DMS79 treated with DMSO at 0.1 percent for 48 hours (cell line): ENCODE measurements at places on chromosomes 12 and 14.

DNA sequence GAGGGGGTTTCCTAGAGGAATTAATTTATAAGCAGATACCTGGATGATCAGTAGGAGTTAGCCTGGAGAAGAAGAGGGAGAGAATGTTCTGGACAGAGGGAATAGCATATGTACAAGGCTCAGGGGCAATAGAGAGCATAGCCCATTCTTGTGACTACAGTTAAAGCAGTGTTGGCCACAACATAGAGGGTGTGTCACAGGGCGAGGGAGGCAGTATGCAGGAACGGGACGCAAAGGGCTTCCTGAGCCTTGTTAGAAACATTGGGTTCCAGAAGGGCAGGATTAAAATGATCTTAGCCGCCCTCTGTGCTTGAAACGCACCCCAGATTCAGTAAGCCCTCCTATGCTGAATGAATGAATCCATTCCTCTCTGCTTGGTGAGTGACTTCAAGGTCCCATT is 142.2 kb upstream of the PWP1 start:
- no peak for DNase-seq

DNA sequence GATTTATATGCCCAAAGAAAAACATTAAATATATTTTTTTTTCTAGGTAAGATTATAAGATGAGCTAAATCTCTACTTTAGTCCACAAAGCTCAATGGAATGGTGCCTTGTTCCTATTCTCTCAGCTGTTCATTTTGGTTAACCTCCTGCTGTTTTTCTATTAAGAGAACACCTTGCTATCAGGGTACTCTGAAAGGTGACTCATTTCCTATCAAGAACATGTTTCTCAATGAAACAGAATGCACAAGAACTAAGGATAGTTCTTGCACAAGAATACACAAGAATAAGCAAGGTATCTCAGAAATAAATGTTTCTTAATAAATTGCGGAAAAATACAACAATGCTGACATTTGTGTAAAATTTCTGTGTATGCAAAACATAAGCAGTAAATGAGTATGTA is 14.1 kb downstream of the ABCD2 start:
- no peak for DNase-seq

DNA sequence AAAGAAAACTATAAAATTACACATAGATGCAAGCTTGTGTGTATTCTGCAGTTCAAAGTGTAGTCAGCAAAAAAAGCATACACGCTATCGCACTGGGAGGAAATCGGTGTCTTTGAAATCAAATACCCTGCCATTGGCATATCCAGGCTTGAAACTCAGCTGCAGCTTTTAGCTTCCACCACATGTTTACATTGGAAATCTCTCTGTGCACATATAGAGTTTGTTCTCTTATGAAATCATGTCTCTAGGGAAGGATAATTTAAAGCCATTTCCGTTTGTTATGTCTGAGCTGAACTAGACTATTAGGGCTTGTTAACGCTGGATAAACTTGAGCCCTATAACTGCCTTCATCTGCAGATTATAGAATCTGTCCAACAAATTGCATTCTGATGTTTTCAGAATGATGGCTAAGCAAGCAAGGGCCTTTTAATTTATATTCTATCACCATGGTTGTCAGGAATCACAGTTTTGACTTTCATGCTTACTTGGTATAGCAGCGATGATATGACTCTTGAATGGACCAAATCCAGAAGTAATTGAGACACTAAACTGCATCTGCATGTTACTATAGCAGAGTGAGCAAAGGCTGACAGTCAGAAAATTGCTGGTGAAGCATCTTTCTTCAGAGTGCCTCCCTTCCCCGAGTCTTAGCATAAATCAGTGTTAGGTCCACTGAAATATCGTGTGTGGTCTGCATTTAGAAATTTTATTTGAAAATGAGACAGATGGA is 442.8 kb downstream of the ZFP36L1 start:
- no peak for DNase-seq

GRCh38 chr12:132428936-132429601 is 60.9 kb upstream of the FBRSL1 start:
- peak; percentile 50 for DNase-seq

DNA sequence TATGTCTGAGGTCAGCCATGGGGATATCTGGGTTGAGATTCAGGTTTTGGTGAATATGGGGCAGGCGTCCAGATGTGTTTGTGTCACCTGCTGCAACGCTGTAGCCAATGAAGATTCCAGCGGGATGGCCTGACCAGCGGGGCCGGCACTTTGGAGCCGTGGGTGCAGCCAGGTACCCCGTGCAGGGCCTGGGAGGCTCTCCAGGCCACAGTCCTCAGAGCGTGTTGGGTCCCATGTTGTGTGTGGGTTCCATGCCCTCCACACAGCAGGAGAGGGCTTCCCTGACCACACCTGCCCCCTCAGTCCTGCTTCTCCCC is 2.8 kb upstream of the TEX22 start:
- DNase-seq: no peak

GRCh38 chr12:104750061-104750460 is 208.0 kb downstream of the SLC41A2 start:
- no peak for DNase-seq

DNA sequence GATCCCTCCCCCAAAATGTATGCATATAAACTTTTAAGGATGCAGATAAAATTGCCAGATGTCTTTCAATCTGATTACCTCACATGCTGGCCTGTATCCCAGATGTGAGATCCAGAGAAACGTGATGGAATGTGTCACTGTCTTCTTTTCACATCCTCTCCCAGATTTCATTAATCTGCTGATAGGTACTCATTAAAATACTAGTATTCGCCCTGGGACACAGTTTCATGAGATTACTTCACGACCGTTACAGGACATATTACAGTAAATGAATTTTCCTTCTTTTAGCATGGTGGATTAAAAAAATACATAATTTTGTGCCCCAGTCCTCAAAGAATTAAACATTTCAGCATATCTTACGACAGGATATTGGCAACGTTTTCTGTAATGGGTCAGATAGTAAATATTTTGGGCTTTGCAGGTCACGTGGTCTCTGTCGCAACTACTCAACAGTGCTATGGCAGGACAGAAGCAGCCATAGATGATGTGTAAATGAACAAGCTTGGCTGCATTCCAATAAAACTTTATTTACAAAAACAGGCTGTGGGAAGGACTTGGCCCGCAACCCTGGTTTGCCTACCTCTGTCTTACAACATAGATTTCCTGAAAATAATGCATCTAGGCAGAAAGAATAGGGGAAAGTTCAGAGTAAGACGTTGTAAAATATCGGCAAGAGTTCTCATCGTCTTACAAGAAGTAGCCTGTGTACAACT is 156.0 kb upstream of the DIO3 start:
- DNase-seq: no peak

DNA sequence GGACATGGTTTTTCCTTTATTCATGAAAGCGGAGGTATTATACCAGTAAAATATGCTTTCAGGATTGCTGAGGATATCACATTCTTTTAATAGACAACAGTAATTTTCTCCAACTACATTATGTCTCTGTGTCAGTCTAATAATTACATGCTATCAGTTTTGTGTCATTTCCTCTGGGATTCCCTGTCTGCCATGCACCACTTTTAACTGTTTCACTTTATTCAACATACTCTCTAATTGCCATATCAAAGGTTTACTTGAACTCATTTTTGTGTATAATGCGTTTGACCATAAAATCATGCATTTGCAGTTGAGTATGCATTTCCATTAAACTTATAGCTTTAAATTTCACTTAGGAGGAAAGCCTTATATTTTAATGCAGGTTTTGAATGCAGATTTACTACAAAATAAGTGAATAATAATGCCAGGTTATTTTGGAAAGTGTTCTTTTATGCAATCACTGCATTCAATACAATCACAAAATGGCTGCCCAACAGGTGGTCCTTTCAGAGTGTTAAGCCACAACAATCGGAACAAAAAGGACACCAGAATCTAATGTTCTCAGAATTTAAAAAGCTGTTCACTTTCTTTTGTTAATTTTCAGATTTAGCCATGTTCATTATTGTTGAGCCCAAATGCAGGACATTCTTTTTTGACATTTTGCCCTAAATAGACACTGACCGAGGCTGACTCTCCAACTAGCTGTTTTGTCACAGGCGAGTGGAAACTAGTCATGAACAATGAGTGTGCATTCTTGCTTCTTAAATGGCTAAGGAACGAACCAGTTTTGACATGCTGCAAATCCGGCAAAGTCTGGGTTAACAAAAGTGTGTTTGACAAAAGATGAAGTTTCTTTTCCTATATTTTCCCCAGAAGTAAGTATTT is 40.9 kb downstream of the MBIP start:
- peak; percentile 98 for DNase-seq

DNA sequence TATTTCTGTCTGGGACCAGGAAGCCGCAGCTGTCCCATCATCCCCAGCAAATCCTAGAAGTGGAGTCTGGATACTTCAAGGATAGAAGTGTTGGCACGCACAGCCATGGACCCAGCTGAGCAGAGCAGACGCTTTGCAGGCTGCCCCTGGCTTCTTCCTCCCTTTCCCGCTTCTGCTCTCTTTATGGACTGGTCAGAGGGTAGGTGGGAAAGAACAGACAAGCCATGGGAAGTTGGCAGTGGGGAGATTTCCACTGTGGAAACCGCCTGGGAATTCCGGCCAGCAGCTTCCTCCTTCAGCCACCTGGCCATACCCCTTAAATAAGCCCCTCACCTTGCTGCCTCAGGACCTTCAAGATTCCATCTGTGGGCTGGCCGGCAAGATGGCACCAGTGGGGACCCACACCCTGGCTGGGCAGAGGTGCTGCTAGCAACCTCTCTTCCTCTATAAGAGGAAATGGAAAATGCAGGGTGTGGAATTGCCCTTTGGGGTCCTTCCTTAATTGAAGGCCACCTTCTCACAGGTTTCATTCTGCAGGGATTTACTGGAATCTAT is 20.6 kb downstream of the OTUB2 start:
- no peak for DNase-seq

DNA sequence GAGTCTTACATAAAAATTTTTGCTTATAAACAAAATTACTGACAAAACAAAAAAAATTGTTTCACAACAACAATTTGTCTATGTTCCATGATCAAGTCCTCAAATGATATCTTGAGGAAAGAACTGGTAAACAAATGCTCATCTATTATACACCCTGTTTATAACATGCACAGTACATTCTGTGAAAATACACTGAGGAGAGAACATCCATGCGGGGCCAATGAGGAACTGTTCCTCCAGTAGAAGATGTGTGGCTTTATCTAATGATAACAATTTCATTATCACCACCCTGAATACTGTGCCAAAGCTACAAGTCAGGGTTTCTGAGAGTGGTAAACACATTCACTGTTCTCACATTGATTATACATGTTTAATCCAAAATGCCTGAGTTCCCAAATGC is 10.8 kb downstream of the MLH3 start:
- no peak for DNase-seq

GRCh38 chr14:96249029-96249428 is 7.0 kb upstream of the BDKRB1 start:
- DNase-seq: no peak
